ENCODE measurements at places on chromosomes 16 and 17.

DNA sequence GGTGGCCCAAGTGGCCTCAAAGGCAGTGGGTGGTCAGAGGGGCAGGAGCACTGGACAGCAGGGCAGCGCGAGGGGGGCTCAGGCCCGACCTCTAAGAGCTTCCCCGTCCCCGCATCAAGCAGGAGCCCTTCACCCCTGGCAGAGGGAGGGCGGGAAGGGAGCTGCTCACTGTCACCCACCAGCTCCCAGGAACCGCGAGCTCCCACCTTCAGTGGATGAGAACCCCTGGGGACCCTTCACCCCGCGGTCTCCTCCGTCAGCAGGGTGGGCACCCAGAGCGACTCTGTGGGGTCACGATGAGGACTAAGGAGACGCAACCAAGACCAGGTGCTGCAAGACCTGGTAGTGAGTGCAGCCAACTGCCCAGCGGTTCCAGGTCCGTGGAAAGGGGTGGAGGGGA is 13.6 kb downstream of the CEP131 start:
- DNase-seq: no peak

GRCh38 chr17:30823421-30823820 is 1.1 kb downstream of the CRLF3 start:
- DNase-seq: no peak

- no peak for DNase-seq
Observed at GRCh38 chr17:42077755-42078154, 20.5 kb downstream of the ZNF385C start.

DNA sequence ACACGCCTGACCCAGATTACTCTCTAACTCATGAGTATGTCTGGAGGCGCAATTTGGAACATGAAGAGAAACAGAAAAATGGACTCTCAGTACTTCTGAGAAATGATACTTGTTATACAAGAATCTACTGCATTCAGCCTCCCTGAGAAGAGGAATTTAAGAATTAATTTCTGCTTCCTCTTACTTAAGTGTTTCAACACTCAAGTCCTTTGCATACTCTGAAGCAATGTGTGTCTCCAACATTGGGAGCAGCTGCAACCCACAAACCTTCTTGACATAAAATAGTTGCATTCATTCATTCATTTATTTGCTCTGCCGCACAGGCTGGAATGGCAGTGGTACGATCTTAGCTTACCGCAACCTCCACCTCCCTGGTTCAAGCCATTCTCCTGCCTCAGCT is 199.8 kb downstream of the NPIPA7 start:
- DNase-seq: no peak

- no peak for DNase-seq
Observed at GRCh38 chr17:34623856-34624766, 44.7 kb downstream of the TMEM132E start.

- DNase-seq: no peak
Observed at GRCh38 chr17:49748223-49748622, 15.7 kb downstream of the FAM117A start.

- peak; percentile 47 for DNase-seq
Observed at GRCh38 chr17:35969558-35970380, 11.5 kb downstream of the CCL16 start.

DNA sequence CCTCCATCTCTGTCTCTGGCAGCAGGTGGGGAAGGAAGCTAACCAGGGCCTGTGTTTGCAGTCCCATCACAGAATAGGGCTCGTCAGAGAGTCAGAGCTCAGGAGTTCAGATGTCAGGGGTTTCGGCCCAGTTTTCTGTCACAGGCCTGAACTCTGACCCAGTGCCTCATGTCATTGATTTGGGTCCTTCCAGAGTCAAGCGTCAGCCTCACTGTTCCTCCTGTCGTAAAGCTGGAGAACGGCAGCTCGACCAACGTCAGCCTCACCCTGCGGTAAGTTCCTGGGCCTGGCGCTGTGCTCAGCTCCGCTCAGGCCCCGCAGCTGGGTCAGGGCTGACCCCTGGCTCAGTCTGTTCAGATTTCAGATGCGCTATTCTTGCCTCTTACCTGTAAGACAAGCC is 10.7 kb downstream of the CTNS start:
- no peak for DNase-seq

GRCh38 chr17:13888056-13888609 is 181.2 kb upstream of the COX10 start:
- DNase-seq: no peak
